ENCODE measurements at places on chromosomes 16 and 17. TPM values are rescaled to one million over a fixed set of nuclear protein-coding genes. Genes with fewer than 3 reads are reported as not detected.

DNA sequence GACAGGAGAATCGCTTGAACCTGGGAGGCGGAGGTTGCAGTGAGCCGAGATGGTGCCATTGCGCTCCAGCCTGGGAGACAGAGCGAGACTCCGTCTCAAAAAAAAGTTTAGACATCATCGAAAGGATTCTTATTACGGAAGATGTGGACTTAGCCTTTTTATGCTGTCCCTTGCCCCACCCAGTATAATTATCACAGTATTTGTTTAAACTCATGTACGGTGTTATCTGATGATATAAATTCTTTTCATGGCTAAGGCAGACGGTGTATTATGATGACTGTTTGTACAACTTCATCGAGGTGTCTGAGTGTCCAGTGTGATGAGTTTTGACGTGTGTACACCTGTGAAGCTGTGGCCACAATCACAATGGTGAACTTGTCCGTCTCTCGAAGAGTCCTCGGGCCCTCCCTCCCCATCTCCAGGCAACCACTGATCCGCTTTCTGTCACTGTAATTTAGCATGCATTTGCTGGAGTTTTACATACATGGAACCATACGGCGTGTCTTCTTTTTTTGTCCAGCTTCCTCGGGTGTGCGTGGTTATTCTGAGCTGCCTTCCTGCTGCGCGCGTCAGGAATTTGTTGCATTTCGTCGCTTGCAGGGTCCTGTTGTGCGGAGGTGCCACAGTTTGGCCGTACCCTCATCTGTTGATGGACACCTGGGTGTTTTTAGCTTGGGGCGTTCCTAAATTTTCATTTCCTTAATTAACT lies 26.2 kb downstream of the BAIAP2 start:
- H3K36me3 ChIP-seq: no peaks in the 10 kb centered on the region
- no peak for DNase-seq
- no peaks in the 10 kb centered on the region for H3K4me1 ChIP-seq
- H3K27ac ChIP-seq: no peak overlapping the region
- H3K4me3 ChIP-seq: no peak overlapping the region

GRCh38 chr16:64236316-64236715 lies 885.5 kb downstream of the CDH11 start:
- no peak overlapping the region for H3K4me3 ChIP-seq
- H3K36me3 ChIP-seq: no peaks in the 10 kb centered on the region
- no peak overlapping the region for H3K27ac ChIP-seq
- no peaks in the 10 kb centered on the region for H3K4me1 ChIP-seq

GRCh38 chr17:28086519-28086918 lies 44.0 kb downstream of the NLK start:
- no peaks in the 10 kb centered on the region for H3K36me3 ChIP-seq
- peaks cover 9% of the 10 kb centered on the region for H3K4me1 ChIP-seq
- no peaks in the 10 kb centered on the region for H3K27me3 ChIP-seq
- no peak overlapping the region for H3K4me3 ChIP-seq
- DNase-seq: no peak

DNA sequence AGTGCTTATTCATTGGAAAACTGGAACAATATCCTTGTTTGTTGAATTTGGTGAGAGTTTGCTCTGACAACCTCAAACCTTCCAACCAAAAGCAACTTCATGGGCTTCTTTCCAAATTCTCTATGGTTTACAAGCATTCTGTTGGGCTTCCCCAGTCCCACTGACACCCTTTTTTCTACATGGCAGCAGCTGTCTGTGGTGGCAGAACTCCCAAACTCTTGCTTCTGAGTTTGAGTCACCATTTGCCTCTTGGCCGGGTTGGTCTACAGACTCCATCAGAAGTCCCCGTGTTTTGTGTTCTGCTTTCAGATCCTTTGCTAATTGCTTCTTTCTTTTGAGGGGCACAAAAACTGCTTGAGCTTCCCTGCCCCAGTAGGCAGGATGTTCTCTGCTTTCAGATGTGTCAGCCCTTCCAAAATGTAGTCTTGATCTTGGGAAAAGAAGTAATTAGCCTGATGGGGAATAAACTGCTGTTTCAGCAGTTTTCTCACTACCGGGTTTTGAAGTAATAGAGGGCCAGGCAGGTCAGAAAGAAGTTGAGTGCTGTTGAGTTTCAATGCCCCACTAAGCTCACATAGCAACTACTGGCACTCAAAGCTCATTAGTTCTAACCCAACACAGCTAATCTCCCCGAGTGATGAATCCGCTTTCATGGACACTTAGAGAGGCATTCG lies 80.7 kb downstream of the HS3ST3A1 start:
- H3K4me3 ChIP-seq: no peak overlapping the region
- no peaks in the 10 kb centered on the region for H3K27me3 ChIP-seq
- H3K27ac ChIP-seq: no peak overlapping the region
- H3K36me3 ChIP-seq: no peaks in the 10 kb centered on the region
- no peak for DNase-seq
- H3K4me1 ChIP-seq: no peaks in the 10 kb centered on the region

KREMEN2 gene
- not detected for total RNA-seq

SYT17 gene
- not detected for total RNA-seq

SP6 gene
- total RNA-seq: 0.09 TPM

ITGAD gene
- not detected for total RNA-seq

All from CD8-positive, alpha-beta memory T cell (primary cell).